Neuronal stem cell (in vitro differentiated cells): ENCODE measurements at places on chromosomes 5 and 9.

GRCh38 chr9:72592502-72593403 lies 71.3 kb downstream of the TMC1 start:
- peak; percentile 50 for DNase-seq

- no peak for DNase-seq
Observed at GRCh38 chr9:79925326-79925725, 353.6 kb downstream of the TLE4 start.

DNA sequence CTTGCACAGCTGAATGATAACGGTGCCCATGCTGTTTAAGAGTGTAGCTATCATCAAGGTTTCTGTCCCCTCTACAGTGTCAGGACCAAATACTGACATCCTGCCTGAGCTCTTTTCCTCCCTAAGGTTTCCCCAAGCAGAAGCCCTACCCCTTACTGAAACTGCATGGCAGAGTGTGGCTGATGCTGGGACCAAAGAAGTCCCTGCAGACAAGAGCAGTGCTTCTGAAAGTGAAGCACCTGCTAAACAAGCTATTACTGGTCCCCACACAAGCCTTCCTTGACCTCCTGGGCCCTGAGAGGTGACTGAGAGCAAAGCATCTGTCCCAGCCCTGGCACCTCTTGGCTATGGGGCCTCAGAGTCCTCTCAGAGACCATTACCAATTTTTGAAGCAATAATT lies 56.1 kb downstream of the CFAP90 start:
- no peak for DNase-seq

GRCh38 chr5:134845335-134845851 lies 375 bp upstream of the C5orf24 start:
- DNase-seq, result no peak

DNA sequence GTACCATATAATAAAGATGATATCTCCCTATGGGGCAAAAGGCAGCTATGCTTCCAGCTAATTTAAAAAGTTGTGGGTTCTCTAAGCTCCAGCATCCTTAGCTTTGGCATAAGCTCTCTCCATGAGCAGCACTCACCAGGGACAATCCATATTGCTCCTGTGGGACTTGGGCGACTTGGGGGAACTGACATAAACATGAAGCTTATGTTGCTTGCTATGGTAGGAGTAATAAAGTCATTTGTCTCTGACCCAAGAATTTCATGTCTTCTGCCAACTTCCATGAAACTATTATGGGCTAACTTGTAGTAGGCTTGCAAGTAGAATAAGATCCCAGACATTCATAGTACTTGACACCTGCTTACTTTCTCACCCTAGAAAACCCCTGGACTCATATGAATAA lies 36.2 kb upstream of the TLE4 start:
- DNase-seq, result no peak

- no peak for DNase-seq
Observed at GRCh38 chr5:33842456-33842855, 49.3 kb downstream of the ADAMTS12 start.

DNA sequence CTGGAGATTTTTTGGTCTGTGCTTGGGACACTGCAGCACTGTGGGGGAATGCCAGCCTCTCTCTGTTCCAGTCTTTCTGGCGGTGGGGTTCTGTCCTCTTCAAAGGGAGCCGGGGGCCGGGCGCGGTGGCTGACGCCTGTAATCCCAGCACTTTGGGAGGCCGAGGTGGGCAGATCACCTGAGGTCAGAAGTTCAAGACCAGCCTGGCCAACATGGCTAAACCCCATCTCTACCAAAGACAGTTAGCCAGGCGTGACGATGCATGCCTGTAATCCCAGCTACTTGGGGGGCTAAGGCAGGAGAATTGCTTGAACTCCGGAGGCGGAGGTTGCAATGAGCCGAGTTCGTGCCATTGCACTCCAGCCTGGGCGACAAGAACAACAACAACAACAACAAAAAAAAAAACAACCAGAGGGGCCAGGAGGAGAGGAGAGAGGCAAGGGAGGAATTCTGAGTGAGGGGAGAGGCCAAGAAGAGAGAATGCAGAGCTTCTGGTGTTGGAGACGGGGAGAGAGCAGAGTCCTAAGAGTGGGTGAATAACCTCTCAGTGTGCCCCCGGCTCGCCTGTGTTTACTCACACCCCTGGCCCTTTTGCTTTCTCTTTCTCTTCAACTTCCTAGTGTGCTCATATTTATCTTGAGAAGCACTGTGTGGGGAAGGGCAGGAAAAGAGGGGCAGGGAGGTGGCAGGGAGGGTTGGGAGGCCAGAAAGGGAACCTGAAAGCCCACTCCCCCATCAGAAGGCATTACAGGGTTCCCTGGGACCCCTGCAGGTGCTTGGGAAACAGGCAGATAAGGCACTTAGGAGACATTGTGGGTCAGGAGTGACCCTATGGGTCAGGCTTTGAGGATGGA lies 3.2 kb upstream of the SET start:
- no peak for DNase-seq

DNA sequence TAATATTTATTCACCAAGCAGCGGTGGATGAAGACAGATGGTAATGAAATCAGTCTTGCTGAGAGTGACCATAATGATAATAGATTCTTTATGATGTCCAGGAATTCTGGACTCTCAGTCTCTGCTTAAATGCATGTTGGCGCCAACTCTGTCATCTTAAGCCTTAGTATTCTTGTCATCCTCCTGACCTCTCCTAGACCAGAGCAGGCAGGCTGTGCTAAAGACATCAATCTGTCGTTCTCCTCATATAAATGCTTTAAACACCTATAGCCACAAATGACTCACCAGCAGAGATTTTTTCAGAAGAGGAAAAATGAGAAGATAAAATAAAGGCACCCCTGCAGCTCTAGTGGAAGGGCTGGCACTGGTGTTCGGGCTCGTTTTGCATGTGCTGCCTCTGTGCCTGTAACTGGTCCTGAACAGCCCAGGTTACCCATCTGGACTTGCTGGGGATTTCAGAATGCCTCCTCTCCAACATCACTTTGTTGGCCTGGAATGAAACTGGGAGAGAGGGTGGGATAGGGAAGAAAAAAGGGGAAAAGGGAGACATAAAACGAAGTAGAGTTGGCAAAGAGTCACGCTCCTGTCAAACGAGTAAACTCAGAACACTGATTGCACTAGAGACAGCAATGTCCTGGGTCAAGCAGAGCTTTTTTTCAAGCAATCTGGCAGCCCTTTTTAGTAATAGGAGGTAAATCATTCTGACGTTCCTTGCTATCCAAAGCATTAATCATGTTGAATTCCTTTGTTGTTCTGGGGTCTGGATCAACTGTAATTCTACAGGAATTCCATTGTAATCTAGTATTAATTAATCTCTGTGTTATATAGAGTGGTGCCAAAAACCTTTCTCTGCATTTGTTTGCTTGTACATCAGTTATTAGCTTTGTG lies 195.5 kb upstream of the CLINT1 start:
- DNase-seq, result no peak

DNA sequence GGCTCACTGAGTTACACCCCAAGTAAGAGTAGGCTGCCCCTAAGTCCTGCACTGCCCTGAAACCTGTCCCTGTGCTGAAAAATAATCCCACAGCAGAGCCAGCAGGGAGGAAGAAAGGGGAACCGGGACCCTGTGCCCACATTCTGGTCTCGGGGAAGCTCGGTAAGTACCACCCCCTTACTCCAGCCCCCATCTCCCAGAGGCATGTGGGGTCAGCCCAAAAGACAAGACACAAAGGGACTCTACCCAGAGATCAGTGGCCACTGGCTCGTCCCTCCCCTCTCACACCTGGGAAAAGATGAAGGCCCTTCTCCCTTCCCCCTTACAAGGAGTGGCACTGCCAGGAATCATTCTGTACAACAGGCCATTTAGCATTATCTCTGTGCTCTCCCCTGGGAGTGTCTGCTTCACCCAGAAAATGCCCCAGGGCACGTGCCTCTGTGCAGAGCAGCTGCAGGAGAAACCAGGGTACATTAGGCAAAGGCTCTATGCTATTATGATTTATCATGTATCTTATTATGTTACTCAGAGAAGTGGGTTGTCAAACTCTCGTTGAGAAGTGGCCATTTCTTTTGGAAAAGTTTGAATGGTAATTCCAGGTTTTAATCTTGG lies 71.3 kb downstream of the NDFIP1 start:
- no peak for DNase-seq

DNA sequence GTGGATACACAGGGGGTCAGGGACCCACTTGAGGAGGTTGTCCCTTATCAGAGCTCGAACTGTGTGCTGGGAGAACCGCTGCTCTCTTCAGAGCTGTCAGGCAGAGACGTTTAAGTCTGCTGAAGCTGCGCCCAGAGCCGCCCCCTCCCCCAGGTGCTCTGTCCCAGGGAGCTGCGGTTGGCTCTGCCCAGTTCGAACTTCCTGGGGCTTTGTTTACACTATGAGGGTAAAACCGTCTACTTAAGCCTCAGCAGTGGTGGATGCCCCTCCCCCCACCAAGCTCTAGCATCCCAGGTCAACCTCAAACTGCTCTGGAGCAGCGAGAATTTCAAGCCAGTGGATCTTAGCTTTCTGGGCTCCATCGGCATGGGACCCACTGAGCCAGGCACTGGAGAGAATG lies 15.9 kb downstream of the SRD5A1 start:
- DNase-seq, result no peak

DNA sequence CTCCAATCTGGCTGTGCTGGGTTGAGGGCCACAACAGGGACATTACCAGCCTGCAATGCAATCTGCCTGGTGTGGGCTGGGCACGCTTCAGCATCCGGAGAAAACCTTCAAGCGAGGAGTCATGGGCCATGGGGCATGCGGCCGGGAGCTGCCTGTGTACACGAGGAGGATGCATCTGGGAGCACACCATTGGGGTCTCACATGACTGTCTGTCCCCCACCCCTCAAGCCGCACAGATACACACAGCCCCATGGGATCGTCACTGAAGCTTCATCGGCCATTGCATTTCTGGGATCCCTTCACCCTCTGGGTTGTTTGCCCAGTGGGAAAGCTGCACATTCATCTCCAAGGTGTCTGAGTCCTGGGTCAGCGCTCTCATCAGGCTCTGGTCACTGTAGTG lies 9.9 kb downstream of the LCN1 start:
- no peak for DNase-seq

DNA sequence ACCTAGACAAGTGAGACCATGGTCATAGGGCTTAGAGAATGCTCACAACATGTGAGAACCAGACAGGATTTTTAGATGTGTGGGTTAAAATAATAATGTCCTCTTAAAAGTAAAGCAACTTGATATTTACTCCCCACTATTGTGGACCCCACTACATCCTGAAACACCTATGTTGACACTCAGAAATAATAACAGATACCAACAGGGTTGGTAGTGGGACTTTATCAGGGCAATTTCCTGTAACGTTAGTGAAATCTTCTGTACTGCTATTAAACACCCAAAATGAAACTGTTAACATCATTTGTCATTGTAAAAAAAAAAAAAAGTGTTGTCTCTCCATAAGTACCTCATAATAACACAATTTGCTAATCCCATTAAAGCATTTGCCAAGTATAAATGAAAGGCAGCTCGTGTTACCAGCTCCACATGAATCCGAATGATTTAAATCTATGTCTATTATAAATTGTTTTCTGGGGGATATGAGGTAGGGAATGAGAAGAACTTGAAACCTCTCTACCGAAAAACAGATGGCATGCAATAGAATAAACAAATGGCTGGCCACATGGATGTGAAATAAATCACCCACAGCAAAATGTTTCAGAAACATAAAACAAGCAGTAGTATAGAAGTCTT lies 285.9 kb downstream of the ARHGEF28 start:
- DNase-seq, result no peak

GRCh38 chr9:81083854-81084512 lies 605.4 kb downstream of the TLE1 start:
- no peak for DNase-seq

DNA sequence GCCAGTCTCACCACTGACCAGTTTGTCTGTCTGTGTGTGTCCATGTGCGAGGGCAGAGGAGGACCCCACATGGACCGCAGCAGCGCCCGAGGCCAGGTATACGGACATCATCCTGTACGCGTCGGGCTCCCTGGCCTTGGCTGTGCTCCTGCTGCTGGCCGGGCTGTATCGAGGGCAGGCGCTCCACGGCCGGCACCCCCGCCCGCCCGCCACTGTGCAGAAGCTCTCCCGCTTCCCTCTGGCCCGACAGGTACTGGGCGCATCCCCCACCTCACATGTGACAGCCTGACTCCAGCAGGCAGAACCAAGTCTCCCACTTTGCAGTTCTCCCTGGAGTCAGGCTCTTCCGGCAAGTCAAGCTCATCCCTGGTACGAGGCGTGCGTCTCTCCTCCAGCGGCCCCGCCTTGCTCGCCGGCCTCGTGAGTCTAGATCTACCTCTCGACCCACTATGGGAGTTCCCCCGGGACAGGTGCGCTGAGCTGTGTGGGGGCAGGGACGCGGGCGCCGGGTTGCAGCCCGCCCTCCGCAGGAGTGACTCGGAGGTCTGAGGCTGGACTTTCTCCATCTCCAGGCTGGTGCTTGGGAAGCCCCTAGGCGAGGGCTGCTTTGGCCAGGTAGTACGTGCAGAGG lies 6.5 kb downstream of the FGFR4 start:
- no peak for DNase-seq

DNA sequence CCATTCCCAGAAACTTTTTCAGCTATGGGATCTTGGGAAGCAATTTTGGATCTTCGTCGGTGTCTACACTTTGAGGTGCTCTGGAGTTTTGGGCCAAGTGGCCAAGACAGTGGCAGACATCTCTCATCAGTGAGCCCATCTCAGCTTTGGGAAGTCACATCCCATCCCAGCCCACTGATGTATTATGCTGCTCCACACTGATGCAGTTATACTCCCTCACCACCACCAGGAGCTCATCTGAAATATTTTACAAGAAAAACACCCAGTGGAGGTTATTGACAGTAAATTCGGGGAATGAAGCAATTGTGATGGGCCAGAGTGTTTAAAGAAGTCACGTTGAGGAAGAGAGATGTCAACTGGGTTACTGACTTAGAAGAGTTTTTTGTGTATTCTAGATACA lies 378.0 kb downstream of the KDM4C start:
- no peak for DNase-seq

DNA sequence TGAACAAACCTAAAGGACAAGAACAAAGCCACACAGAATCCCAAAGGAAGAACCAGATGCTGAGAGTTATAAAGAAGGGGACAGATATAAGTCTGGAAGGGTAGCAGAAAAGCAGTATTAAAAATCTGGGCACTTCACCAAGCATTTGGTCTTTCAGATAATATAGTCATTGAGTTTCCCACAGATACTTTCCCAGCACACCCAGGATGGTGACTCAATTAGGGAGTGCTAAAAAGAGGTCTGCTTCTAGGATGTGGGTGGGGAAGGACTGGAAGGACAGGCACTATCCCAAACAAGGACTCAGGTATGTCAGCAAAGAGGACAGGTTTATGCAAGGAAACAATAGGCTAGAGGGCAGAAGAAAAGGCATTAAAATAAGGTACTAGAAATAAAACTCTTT lies 59.3 kb downstream of the DIAPH1 start:
- DNase-seq, result no peak

DNA sequence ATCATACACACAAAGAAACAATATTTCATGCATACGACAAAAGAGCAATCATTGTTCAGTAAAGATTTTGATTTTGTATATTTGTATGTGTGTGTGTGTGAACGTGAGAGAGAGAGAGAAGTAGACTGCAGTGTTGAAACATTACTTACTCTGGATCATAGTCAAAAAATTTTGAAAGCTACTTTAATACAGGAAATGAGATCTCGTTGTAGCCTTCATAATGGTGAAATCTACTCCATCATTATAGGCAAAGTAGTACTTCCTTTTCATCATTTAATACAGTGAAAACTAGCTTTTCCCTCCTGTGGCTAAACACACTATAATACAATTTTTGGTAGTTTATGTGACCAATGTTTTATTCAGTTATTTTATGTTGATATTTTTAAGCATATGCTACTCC lies 1427.7 kb upstream of the C9orf72 start:
- no peak for DNase-seq

GRCh38 chr5:145118127-145118526 lies 717.0 kb downstream of the PRELID2 start:
- no peak for DNase-seq
